ENCODE measurements at places on chromosomes 5 and 9.

DNA sequence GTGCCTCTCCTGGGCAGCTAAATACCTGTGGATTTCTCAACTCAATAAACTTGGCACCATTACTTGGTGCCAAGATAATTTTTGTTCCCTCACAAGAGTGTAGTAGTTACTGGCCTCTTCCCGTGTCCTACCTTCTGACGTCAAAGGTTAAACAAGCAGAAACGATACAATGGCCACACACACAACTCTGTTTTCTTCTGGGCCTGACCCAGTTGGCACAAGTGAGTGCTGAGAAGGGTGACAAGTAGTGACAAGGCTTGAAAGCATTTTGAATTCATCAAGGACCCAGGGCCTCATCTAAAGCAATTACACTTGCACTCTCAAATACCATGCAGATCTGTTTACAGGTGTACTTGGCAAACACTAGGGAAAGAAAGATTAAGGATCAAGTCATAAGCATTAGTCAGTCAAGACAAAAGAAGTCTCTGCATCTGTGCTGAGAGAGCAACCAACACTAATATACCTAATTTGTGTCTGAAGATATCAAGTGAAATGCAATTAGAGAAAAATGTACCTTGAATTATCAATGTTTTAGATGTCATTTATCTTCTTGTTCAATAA, 30.8 kb downstream of the RASEF start:
- no peak for DNase-seq

GRCh38 chr9:3756071-3756470, 230.3 kb upstream of the RFX3 start:
- no peak for DNase-seq

DNA sequence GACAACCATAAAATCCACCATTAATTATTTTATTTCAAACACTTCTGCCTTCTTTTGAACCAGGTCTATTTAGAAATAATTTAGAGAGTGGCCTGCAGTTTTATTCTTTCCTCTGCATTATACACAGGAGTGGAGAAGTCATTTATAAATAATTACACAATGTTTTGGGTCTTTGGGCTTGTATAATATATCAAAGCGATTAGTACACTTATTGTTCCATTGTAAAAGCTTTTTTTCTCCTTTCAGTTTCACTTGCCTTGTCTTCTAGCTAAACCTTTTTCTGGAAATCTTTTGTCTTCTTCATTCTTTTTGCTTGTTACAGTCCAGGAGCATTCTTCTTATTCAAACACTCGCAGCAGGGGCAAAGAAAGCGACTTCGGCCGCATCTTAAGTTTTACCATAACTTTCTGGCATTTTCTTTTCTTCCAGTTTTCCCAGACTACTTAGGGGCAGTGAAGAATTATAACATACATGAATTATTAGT, 7.3 kb upstream of the NEUROG1 start:
- DNase-seq = no peak

- DNase-seq = no peak
Measured at GRCh38 chr5:54460181-54460919, 4.9 kb downstream of the HSPB3 start.

- no peak for DNase-seq
Measured at GRCh38 chr5:180646289-180646962, 3.0 kb downstream of the FLT4 start.

DNA sequence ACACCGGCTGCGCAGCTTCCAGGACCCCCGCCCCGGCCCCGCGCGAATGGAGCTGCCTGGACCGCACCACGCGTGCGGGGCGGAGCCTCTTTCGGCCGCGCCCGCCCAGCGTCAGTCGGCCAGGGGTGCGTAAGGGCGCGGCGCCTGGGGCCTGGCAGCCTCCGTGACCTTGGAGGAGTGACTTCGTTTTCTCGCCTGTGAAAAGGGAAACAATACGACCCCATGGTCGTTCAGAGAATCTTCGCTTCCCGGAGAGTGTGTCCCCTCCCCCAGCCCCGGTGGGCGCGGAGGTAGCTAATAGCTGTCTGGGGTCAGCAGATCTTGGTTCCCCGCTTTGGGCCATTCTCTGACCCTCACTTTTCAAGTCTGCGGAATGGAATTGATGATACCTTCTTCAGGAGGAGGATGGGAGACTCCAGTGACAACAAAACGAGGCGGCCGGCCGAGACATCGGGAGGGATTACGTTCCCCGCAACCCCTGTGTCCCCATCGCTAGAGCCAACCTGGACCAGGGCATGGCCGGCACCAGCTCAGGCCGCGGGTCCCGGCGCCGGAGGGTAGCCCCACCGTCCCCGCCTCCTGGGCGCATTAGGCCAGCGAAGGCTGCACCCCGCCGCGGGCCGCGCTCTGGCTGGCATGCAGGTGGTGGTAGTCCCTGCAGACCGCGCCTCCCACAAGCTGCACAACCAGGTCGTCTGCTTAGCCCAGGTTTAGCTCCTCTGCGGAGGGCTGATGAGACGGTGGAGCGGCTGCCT, 5.5 kb upstream of the CDHR2 start:
- DNase-seq = peak; percentile 86

DNA sequence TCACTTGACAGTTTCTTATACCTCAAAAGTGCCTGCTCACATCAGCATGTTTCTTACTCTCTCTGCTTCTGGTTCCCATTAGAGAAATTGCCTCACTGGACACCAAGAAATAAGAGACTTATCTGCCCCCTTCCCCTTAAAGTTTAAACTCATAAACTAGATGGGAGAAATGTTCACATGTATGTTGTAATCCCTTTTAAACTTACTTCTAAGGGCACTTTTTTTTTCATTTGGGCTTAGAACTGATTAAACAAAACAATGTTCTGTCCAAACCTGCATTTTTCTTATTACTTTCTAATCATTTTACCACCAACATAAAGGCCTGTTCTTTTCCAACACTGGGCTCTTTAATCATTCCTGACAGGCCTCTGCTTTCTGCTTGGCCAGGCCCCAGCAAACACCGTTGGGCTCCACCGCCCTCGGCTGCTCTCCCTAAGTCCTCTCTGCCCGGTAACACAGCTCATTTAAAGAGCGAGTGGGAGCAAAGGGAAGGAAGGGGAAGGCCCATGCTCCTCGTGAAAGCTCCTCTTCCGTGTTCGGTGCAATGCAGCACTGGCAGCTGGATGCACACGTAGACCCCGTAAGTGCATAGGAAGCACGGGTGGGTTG, 53.4 kb downstream of the ROR2 start:
- DNase-seq = no peak

- no peak for DNase-seq
Measured at GRCh38 chr5:96200641-96201040, 232.4 kb downstream of the PCSK1 start.

DNA sequence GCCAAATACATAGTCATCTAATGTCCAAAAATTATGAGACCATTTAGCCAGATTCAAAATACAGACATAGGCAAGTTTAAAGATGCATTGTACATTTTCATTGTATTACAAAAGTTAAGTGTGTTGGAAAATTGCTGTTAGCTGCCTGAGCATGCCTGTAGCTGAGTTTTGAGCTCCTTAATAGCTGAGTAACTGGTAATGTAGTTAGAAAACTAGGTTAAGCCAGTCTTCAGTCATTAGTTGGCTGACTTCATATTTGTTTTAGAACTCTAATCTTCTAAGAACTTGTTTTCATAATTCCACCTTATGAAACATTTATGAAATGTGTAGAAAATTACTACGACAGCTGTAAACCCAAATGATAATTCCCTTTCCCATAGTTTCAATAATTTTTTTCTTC, 293.4 kb downstream of the ARRDC3 start:
- no peak for DNase-seq

DNA sequence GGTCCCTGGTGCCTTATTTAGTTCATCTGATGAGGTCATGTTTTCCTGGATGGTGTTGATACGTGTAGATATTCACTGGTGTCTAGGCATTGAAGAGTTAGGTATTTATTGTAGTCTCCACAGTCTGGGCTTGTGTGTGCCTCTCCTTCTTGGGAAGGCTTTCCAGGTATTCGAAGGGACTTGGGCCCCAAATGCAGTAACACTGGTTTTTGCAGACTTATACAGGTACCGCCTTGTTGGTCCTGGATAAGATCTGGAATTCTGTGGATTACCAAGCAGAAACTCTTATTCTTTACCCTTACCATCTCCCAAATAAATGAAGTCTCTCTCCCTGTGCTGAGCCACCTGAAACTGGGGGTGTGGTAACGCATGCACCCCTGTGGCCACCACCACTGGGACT, 34.1 kb downstream of the MEGF9 start:
- no peak for DNase-seq

- DNase-seq = no peak
Measured at GRCh38 chr9:16291921-16292320, 578.5 kb downstream of the BNC2 start.

- no peak for DNase-seq
Measured at GRCh38 chr5:26572480-26572879, 465.9 kb downstream of the CDH9 start.

GRCh38 chr9:137107312-137107921, 7.1 kb downstream of the DPP7 start:
- DNase-seq = no peak

GRCh38 chr5:173412566-173412965, 84.4 kb upstream of the STC2 start:
- no peak for DNase-seq

DNA sequence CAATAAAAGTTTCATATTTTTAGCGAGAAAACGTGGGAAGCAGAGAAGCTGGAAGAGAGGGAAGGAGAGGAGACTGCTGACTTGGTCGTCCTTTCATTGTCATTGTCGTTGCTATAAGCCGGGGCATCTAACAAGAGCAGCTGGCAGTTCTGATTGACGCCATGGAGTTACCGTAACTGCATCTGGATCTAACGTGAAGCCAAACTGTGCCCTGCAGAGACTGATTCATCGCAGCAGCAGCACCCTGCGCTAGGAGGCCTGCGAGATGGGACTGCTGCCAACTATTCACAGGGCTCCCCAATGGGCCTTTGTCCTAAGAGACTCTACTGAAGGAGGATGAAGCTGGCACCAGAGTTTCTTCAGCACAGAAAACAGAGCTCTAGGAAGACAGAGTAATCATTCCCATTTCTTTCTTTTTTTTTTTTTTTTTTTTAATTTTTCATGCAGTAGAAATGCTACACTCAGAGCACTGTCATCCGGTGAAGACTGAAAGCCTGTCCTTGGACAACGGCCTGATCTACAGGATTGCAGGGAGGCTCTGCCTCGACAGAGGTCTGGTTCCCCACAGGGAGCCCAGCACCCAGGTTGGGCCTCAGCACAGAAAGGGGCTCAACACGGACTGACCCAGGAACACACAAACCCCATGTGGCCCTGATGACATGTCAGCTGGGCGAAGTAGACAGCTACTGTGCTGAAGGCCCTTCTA, 47.8 kb downstream of the RETREG1 start:
- no peak for DNase-seq
